MG63 (cell line): ENCODE measurements at places on chromosomes 6 and 20. TPM values are rescaled to one million over a fixed set of nuclear protein-coding genes. Genes with fewer than 3 reads are reported as not detected.
A peak's percentile ranks its signal among the peaks of the same experiment; 100 is the strongest.

GRCh38 chr6:170037541-170038250 lies 253.2 kb downstream of the DLL1 start:
- no peak for DNase-seq

- no peak for DNase-seq
These were observed 16.9 kb downstream of the NCOA6 start for GRCh38 chr20:34808583-34808982.

DNA sequence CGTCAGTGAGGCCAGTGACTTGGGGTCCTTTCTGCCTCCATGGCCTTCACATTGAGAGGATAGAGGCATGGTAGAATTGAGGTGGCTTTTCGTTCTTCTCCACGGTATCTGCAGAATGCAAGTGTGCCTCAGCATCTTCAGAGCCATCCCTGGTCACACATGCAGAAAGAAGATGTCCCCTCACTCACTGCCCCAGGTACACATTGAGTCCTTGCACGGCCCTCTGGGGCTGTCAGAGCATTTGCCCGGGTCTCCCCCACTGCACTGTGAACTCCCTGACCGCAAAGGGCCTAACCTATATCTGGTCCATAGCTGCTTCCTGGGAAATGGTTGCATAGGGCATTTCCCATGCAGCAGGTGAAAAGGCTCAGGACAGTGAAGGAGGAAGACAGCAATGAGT lies 115.7 kb downstream of the SCML4 start:
- no peak for DNase-seq

DNA sequence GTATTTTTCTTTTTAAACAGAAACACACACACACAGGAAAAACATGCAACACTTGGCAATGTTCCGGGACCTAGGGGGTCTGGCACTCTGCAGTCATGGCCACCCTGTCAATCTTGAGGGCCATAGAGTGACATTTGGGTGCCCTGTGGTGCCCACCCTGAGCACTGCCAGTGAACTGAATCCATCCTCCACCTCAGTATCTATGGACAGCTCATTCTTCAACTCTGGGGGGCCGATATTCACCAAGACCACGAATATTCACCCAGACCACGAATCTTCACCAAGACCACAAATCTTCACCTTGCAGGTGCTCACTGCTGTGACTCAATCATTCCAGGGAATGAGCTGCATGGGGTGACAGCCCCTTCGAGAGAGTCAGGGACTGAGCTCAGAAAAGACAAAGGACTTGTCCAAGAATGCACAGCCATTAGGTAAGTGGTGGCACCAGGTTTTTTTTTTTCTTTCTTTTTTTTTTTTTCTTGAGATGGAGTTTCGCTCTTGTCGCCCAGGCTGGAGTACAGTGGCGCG lies 19.1 kb downstream of the SNAI1 start:
- DNase-seq = no peak

DNA sequence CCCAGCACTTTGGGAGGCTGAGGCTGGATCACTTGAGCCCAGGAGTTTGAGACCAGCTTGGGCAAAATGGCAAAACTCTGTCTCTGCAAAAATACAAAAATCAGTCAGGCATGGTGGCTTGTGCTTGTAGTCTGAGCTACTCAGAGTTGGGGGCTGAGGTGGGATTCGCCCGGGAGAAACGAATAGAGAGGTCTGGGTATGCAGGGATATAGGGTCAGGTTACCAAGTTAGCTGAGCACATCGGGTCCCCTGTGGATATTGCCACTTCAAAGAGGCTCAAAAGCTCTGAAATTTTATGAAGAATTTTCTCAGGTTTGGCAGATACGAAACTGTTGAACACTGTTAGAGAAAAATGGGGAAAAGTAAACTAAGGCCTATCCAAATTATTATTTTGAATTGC lies 120.9 kb upstream of the SGK1 start:
- DNase-seq = no peak

- DNase-seq = no peak
These were observed 47.0 kb upstream of the PRND start for GRCh38 chr20:4674672-4675071.

DNA sequence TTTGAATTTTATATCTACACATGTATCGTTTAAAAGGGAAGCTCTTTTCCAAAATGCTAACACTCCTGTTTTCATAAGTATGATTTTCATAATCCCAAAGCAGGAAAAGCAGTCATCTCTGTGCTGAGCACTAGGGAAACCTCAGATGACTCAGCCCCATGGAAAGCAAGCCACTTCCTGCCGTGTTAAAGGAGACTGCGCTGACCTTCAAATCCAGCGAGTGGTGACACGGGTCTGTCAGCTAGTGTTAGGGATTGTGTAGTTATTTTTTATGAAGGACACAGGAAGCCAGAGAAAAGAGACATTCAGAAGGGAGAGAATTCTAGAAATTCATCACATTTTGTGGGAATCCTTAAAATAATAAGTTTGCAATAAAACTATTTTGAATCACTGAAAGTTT lies 57.0 kb upstream of the CD93 start:
- DNase-seq = peak; percentile 70

DNA sequence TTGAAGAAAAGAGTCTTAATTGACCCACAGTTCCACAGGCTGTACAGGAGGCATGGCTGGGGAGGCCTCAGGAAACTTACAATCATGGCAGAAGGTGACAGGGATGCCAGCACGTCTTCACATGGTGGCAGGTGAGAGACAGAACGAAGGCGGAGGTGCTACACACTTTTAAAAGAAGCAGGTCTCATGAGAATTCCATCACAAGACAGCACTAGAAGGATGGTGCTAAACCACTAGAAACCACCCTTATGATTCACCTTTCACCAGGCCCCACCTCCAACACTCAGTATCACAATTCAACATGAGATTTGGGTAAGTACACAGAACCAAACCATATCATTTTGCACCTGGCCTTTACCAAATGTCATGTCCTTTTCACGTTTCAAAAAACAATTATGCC lies 20.9 kb downstream of the TAGAP start:
- DNase-seq = no peak

PERP gene
- total RNA-seq = 38.7 and 43.6 TPM in 2 replicates

GRCh38 chr6:143579703-143580102 lies 68.2 kb upstream of the FUCA2 start:
- DNase-seq = peak; percentile 94

GSTA2 gene
- total RNA-seq = 0.63 TPM in 1 of 2 replicates, not detected in the other

- no peak for DNase-seq
These were observed 73.1 kb upstream of the QKI start for GRCh38 chr6:163341224-163342061.

DNA sequence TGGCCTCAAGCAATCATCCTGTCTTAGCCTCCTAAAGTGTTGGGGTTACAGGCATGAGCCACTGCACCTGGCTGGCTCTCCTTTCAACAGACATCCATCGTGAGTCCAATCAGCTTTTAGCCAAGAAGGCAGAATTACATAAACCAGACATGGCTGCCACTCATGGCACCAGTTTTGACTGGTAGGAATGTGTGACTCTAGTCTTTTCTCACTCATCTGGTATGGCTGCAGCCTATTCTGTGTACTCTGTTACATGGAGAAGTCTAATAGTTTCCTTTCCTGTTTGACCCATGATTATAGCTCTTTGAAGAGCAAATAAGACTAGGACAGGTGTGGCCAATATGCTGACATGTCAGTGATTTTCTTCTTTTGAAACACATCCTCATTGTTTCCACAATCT lies 27.0 kb upstream of the RNF144B start:
- no peak for DNase-seq

MOXD1 gene
- 1.9 and 2.9 TPM in 2 replicates for total RNA-seq

DNA sequence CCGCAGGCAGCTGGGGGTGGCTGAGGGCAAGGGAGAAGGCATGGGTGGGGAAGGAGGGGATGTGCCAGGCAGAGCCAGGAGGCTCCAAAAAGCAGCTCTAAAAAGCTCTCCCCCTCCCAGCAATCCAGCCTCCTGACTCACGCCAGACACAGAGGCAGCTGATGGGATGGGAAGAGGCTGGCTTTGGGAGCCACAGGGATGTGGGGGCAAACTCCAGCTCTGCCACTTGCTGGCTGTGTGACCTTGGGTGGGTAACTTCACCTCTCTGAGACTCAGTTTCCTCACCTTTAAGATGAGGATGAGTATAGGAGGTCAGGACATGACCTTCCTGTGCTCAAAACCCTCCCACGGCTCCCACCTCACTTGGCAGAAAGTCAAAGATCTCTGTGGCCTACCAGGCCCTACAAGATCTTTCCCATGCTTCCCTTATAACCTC lies 148.9 kb downstream of the CEBPB start:
- peak; percentile 84 for DNase-seq

PNLDC1 gene
- total RNA-seq = not detected in 2 replicates

GRCh38 chr6:158955255-158955654 lies 44.7 kb downstream of the RSPH3 start:
- DNase-seq = no peak

GRCh38 chr6:159828074-159828473 lies 28.0 kb downstream of the PNLDC1 start:
- DNase-seq = no peak

- no peak for DNase-seq
These were observed 9.0 kb upstream of the ZNF292 start for GRCh38 chr6:87146363-87146762.

DNA sequence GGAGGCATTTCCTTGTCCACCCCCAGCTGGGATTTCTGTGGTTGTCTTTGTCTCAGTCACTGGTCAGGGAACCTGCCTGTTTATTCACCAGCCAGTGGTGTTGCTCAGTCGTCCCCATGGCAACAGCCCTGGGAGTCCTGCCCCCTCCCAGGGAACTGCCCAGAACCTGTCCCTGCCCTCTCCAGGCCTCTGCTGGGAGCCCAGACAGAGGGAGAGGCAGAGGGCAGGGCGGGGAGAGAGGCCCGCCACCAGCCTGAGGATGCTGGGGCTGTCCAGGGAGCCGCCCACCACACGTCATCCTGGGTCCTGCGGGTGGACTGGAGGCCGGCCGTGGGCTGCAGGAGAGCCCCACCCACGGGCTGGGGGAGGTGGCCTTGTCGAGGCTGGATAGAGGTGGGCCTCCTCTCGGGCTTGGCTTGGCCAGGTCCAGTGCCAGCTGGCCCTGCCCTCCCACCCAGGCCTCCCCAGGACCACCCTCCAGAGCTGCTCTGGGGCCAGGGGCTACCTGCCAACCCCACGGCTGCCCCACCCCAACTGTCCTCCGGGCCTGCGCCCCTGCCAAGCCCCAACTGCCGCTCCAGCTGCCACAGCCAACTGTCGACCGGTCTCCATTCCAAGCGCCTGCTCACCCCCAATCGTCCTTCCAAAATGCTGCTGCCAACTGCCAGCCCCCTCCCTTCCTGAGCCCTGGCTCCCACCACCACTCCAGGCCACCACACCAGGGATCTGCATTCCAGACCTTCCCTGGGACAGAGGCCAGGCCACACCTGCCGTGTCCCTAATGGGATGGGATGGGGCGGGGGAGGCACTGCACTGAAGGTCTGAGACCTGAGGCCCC lies 4.2 kb upstream of the ZBTB46 start:
- peak; percentile 100 for DNase-seq

GRCh38 chr6:159134701-159135364 lies 34.4 kb upstream of the FNDC1 start:
- DNase-seq = peak; percentile 34

OR2J3 gene
- not detected in 2 replicates for total RNA-seq

GABRR1 gene
- not detected in 2 replicates for total RNA-seq

DNA sequence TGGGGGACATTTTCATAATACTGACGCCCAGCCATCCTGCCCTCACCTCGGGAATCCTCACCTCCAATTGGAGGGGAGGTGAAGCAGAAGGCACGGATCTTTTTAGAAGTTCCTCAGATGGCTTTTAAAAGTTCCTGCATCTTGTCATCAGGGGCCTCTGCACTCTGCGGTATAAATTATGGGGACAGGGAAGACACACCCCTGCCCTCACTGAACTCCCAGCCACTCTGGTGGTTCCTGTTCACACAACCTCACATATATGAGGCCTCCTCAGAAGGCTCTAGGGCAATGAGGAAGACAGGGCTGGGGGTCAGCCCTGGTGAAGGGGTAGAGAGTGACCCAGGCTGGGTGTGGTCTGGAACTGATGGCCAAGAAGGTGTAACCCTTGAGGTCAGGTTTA lies 187.0 kb downstream of the SOD2 start:
- no peak for DNase-seq

STMND1 gene
- not detected in 2 replicates for total RNA-seq

PAK5 gene
- not detected in 2 replicates for total RNA-seq

- no peak for DNase-seq
These were observed 189.5 kb upstream of the FLRT3 start for GRCh38 chr20:14526891-14527290.

DNA sequence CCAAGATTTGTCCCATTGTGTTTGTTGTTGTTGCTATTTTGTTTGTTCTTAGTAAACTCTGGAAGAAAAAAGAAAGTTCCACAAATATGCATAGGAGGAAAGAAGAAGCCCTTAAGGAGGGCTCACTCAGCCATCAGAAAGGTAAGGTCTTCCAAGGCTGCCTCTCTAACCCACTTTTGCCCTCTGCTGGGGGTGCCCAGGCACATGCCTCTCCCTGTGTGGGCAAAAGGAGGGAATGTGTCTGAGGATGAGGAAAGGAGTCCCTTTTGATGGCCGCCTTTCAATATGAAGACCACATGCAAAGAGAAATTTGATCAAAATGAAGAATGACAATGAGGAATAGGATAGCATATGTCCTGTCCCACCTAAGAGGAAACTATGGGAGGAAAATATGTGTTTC lies 248.2 kb upstream of the POU3F2 start:
- DNase-seq = no peak

GRCh38 chr6:48689498-48689897 lies 578.5 kb upstream of the PTCHD4 start:
- DNase-seq = no peak

BANF2 gene
- total RNA-seq = not detected in 2 replicates

GPR6 gene
- total RNA-seq = not detected in 2 replicates

IL20RA gene
- total RNA-seq = 0.03 TPM in 1 of 2 replicates, not detected in the other

GRCh38 chr6:170012037-170012330 lies 260.6 kb downstream of the ERMARD start:
- no peak for DNase-seq

- DNase-seq = no peak
These were observed 78.3 kb downstream of the BTBD3 start for GRCh38 chr20:11995805-11996567.

HRH3 gene
- total RNA-seq = not detected in 2 replicates

- no peak for DNase-seq
These were observed 652.3 kb upstream of the FLRT3 start for GRCh38 chr20:14989535-14990290.

SYNE1 gene
- total RNA-seq = 10.8 and 52.5 TPM in 2 replicates

GRCh38 chr6:165762876-165763275 lies 99.8 kb upstream of the PDE10A start:
- DNase-seq = peak; percentile 33

ADGRF1 gene
- total RNA-seq = not detected in 2 replicates

DNA sequence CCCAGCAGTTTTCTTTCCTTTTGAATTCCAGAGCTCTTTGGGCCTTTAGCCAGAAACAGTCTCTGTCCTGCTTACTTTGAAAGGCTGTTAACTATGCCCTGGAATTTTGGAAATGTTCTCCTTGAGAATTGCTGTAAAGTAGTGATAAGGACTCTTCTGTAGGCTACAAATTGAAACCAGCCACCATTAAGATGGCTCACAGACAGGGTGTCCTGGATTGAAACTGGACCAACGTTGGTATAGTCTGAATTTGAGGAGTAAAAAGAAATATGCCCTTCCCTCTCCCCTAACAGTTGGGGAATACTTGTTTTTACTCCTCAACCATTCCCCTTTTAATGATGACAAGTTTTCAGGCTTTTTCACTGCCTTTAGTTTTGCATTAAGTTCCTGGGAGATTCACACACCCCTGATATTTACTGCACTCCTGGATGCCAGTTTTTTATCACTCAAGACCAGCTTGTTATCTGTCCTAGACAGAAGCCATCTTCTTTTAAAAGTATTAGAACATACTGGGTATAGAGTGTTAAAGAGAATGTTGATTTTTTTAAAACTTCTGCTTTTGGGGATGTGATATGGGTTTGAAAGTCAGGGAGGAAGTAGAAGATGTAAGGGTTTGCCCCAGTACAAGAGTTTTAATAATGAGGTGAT lies 21.9 kb downstream of the TOP1 start:
- DNase-seq = no peak

PCSK2 gene
- total RNA-seq = not detected in 2 replicates

ERVFRD-1 gene
- not detected in 2 replicates for total RNA-seq
